Stimulated activated CD4-positive, alpha-beta T cell treated with anti-CD3 and anti-CD28 coated beads, Interleukin-12 subunit alpha, Interleukin-12 subunit beta, amount 100 ng/mL, for 24 hours (primary cell): ENCODE measurements at places on chromosomes 5 and 9.

DNA sequence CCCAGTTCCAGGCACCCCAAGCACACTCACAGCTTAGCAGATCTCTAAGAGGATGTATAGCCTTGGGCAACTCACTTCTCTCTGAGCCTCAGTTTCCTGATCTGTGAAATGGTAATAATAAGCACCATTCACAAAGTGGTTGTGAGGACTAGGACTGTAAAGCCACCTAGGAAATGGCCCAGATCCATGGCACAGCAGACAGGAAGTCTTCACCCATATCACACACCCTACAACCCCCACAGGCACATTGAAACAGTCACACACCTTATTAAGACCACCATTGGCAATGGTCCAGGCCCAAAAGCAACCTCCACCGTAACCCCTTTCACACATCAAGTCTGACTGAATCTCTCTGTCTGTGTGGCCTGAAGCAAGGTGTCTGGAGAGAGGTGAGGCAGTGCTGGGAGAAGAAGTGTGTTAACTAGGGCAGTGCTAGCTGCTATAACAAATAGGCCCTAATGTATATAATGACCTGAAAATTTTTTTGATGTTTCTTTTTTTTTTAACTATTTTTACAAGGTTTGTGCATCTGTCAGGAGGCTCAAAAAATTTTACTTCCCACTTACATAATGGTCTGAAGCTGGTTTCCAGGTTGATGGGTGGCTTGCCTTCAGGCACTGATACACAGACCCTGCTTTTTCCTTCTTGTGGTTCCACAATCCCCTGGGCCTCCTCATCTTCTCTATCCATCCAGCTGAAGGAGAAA lies 2.4 kb upstream of the RGS14 start:
- DNase-seq = no peak

DNA sequence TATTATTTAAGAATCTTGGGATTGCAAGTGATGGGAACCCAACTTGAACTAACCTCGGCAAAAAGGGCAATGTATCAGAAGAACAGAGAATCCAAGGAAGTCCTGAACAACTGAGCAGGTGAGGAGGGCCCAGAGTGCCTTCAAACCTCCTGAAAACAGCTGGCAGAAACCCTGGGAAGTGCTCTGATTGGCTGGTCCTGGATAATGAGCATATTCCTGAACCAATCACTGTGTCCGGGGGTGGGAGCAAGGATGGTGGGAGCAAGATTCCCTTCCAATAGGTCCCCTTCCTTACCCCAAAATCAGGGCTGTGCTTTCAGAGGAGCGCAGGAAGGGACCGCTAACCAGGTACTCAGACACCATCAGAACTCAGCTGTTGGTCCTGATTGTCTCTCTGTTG lies 31.9 kb upstream of the TBC1D2 start:
- no peak for DNase-seq

GRCh38 chr9:92385001-92385400 lies 19.4 kb downstream of the OGN start:
- DNase-seq = no peak

DNA sequence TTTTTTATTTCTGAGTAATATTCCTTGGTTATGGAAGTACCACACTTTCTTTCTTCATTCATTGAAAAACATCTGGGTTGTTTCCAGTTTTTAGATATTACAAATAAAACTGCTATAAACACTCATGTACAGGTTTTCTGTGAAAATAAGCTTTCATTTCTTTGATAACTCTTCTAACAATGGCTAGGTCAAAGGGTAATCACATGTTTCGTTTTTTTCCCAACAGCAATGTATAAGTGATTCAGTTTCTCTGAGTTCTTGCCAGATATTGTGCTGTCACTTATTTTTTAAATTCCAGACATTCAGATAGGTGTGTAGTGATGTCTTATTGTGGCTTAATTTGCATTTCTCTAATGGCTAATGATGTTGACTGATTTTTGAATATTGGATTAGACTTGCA lies 16.7 kb upstream of the TNPO1 start:
- DNase-seq = no peak

- DNase-seq = no peak
These were observed 18.6 kb upstream of the ZNF366 start for GRCh38 chr5:72525816-72526215.

DNA sequence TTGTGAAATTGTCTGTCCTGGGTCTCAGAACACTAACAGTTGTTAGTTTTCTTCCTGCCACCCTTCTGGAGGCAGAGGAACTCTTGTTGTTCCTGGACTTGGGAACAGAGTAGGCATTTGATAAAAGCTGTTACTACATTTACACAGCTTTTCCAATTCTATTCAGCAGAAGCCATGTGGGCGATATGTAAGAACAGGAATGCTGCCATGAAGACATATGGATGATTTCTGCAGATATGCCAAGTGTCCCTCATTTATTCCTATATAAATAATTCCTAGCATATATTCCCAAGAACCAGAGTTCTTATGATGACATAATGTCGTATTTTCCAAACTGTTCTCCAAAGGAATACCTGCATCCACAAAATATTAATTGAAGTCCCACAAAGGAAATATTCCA lies 135.9 kb upstream of the DAB2 start:
- DNase-seq = no peak

DNA sequence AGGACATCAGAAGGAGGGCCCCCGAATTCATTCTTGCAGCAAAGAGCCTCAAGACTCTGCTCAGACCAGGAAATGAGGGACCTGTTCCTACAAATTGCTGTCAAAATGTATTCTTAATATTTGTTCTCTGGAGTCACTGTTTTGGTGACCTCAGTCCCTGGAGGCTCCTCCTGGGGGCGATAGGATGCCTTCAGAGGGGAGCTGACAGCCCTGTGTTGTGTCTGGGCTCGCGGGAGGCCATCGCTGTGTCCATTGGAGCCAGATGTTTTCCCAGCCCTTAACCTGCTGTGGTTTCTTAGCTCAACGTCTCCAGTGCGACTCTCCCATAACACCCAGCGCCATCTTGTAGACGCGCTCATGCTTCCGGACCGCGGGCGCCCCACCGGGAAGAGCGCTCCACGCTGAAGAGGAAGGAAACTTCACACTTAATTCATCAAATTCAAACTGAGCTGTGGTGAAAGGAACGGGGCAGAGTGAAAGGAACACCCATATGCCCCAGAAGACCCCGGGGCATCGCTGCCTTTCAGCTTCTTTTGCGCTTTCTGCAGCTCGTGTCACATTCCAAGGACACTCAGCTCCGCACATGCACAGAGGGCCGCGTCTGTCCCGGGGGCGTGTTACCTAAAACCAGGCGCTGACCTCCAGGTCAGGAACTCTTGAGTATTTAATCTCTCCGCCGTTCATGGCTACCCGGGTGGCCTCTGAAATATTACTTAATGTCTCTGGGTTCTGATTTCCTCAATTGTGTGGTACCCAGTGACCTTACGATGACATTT lies 112.3 kb upstream of the GDNF start:
- DNase-seq = no peak

DNA sequence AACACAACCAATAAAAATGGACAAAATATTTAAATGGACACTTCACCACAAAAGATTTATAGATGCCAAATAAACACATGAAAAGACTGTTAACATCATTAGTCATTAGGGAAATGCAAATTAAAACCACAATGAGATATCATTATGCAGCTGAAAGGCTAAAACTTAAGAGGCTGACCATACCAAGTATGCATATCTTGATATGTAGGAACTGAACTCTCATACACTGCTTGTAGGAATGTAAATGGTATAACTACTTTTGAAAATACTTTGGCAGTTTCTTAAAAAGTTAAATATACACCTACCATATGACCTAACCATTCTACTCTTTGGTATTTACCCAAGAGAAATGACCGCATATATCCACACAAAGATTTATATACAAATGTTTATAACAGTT lies 13.6 kb upstream of the ADAMTS12 start:
- no peak for DNase-seq

DNA sequence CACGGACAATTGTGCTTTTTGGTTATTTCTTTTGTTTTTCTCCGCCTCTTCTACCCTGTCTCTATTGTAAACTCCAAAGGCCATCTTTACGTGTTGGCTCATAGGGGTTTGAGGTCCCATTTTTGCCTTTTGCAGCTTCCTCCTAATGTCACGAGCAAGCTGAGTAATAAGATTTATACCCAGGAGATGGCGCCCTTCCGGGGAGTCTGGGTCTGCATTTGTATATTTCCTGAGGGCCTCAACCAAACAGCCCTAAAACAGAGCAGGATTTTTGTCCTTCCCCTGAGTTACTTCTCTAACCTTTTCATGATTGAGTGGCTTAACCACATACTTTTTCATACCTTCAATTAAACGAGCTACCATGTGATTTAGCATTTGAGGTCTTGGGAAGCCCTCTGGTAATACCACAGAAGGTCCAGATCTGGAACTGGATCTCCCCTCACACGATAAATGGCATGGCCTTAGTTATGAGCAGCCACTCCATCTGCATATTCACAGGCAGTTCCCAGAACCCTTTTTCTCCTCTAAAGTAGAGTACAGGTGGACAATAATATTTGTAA lies 11.2 kb upstream of the CFAP95 start:
- no peak for DNase-seq

GRCh38 chr9:137006116-137007003 lies 10.0 kb upstream of the CLIC3 start:
- DNase-seq = no peak
